Activated CD4-positive, alpha-beta T cell treated with anti-CD3 and anti-CD28 coated beads, Interleukin-2, amount 50 U/mL, for 48 hours (primary cell): ENCODE measurements at places on chromosomes 2 and 18.

DNA sequence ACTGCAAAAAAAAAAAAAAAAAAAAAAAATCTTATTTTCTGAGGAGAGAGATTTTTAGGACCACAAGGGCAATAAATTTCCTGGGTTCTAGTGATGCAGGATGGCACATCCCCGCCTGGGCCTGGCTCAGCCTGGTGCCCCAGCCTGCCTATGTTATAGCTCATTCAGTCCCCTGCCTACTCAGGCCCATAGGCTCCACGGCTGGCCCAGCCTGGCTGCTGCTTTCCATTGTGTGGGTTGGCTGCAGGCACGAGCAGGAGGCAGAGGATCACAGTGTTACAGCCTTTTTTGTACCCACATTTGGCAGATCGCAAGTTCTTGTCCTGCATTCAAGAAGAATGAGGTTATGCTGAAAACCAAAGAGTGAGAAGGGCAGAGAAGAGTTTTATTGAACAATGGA is 2.8 kb upstream of the SULT6B1 start:
- DNase-seq: no peak

GRCh38 chr2:143939626-143940330 is 580.1 kb downstream of the ZEB2 start:
- no peak for DNase-seq

DNA sequence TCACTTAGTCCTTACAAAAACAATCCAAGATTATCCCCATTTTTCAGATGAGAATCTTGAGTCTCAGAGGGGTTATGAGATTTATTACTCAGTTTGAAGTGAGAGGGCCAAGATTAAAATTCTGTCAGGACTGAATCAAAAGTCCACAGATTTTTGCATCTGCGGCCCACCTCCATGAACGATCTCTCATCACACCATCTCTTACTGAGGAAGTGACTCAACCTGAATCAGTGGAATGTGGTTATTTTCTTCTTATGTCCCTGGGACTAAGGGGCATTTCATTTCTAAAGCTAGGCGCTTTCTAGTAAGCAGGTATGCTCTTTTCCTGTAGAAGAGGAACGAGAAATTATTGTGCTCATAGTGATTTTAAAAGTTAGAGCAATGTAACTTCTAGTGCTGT is 360.3 kb upstream of the SPHKAP start:
- no peak for DNase-seq

- no peak for DNase-seq
Observed at GRCh38 chr2:26453421-26454329, 24.2 kb downstream of the OTOF start.

DNA sequence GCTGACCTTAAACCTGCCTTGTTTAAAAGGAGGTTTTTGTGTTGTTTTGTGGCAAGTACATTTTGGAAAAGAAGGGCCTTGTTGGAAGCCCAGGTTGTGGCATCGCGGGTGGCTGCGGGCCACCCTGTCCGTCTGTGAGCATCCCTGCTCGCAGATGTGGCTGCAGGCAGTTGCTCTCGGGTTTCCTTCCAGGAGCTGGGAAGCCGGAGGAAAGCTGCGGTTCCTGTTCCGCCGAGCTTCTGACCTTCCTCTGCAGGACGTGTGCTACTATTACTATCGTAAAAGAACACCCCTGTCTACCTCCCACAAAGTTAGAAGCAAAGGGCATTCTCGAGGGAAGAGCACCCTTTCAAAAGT is 766 bp downstream of the MFF start:
- DNase-seq: peak; percentile 22

DNA sequence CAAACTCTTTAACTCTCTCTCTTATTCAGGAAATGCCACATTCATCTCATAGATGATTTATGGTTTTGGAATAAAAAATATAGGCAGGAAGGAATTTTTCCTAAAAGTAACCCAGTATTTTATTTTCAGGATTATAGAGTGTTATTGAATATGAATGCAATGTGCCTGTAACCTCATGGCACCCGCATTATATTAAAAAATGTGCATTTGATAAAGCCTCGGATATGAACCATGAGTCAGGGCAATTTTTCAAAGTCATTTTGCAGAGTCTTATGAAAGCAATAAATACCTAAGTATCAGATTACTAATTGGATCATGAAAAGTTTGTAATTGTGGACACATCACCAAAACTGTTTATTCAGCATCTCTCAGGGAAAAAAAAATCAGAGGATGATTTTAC is 573.8 kb downstream of the TSN start:
- DNase-seq: no peak

DNA sequence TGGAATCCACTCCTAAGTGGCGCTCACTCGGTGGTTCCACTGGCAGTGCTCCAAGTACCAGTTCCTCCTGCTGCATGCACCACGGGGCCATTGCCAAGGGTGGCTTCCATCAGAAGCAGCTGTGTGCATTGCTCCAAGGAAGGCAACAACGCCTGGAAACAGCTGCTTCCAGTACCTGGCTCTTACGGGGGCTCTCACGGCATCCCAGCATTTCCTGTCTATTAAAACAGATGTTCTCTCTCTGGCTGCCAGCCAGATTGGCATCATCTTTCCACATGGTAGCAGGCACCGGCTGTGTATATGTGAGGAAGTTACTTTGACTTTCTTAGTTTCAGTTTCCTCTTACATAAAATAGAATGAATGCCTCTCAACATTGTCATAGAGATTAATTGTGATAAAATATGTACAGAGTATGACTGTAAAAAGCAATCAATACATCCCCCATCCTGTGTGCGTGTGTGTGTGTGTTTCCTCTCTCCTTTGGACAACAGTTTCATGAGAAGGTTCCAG is 84.9 kb downstream of the CMPK2 start:
- DNase-seq: no peak

GRCh38 chr18:37497853-37498518 is 67.6 kb downstream of the CELF4 start:
- no peak for DNase-seq

GRCh38 chr2:165281387-165281786 is 42.2 kb downstream of the SCN2A start:
- no peak for DNase-seq

DNA sequence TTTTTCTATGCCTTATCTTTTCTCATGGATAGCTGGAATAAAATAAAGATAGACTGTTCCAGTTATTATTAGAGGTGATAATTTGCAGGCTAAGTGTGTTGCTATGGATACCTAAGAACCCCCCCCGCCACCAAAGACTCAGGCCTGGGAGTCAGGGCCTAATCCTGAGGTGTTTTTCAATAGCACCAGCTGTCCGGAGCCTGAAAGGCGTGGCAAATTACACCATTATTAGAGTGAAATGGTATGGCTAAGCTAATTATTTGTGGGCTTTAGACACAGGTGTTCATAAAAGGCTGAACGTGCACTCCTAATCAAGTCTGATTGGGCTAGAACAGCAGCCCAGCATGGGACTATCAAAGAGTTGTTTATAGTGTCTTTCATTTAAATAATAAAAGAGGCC is 293.2 kb upstream of the DCC start:
- no peak for DNase-seq

- DNase-seq: no peak
Observed at GRCh38 chr2:70748002-70748784, 19.8 kb downstream of the ADD2 start.

DNA sequence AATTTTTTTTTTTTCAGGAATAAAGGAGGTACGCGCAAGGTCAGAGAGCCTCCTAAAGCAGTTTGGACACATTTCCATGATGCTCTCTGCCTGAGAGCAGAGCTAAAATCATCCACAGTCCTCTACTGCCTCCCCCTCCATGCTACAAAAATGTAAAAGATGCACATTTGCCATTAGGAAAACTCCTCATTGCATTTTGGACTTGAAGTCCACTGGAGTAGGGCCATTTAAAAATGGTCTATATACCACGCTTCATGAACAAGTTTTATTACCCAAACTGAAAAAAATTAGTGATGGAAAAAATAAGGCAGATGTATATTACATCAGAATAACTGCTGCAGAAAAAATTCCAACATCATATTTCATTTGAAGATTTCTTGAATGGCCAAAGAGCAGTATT is 256.0 kb downstream of the AFF3 start:
- DNase-seq: no peak

- no peak for DNase-seq
Observed at GRCh38 chr2:119076713-119077112, 81.8 kb downstream of the C1QL2 start.

DNA sequence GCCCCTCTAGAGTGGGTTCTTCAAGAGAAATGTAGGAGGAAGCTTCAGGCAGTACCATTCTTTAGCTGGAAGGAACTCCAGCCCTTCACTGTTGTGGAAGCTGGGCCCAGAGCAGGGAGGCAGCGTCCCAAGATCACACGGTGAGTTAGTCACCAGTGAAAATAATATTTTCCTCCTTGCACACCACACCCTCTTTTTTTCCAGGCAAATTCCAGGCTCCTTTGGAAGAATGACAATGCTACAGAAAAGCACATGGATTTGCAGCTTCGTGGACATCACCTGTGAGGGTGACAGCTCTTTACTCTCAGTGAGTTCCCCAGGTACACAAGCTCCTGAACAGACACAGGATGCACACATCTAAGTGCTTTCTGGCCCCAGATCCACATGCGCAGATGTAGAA is 157.1 kb downstream of the COL6A3 start:
- DNase-seq: no peak

DNA sequence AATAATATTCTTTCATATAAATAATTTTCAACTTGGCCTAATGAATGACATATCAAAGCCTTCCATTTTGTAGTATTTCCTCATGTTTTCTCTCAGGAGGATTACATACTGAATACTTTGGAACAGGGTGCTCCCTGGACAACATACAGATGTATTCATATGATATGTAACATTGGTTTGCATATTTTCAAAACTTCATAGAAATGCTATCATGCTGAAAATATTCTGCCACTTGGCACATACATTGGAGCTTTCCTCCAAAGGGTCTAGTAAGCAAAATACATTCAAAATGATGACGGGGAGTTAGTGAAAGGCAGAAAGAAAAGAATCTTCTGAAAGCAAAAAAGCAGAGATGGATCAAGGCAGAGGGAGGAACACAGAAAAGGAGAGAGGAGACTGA is 38.1 kb upstream of the RTN4 start:
- no peak for DNase-seq

DNA sequence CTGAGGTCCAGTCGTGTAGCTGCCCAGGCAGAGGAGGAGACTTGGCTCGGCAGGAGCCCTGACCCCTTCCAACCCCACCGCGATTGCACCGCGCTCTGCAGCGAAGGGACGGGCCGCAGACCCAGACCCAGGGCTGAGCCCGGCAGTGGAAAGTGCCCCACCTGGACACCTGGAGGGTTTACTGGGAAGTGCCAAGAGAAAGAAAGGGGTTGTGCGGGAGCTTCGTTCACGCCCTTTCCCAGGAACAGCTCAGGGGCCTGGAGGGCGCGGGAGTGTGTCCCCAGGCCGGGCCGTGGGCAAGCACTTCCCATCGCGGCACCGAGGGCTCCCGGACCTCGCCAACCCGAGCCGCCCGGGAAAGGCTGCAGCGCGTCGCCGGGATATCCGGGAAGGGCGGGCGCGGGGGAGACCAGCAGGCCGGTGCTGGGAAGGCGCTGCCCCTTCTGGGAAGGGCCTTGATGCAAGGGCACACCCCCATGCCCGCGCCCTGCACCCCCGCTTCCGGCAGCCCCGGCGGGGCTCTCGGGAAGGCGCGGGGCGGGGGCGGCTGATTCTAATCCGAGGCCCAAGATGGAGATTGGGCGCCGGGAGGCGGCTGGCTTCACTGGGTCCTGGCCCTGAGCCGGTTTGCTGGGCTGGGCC is 36.1 kb upstream of the MRPL33 start:
- peak; percentile 70 for DNase-seq

DNA sequence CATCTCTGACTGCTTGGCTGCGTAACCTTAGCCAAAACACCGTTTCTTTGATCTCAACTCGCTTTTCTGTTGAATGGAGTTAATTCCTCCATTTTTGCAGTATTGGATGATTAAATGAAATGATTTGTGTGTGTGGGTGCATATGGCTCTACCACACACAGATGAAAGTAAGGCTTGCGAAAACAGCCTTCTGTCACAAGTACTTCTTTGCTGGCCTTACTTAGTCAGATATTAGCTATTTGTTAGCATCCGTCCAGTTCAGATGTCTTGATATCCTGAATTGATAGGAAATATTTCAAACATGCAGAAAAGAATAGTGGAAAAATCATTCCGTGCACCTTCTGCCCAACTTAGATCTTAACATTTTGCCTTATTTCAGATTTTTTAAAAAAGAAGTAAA is 21.8 kb downstream of the NCOA1 start:
- DNase-seq: no peak

DNA sequence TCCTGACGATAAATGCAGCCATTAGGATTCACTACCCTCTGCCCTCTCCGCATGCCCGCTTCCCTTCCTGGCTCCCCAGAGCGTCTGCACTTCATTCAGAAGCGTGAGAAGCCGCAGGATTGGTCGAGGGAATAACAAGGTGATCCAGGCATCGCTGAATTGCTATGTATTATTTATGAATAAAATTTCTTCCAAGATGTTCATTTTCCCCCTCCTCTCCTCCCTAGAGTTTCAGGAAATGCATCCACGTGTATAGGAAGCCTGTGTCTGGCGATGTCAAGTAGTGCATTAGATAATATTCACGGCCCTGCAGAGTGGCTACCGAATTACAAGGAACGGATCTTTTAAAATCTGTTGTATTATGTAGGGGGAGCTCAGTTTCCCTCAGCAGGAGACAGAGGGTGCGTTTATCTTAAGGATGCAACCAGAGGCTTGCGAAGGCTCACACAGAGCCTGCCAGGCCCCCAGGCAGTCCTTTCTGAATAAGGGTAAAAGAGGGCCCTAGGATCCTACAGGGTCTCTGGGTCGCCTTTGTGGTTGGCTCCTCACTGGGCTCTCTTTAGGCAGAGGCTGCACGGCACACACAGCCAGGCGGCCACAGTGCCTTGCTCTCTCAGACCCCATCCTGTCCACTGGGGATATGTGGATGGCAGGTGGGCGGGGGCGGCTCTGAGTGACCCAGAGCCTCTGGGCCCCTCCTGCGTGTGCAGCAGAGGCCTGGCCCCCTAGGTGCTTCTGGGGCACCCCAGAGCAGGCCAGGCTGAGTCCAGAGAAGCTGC is 224.1 kb upstream of the PXDN start:
- DNase-seq: no peak

DNA sequence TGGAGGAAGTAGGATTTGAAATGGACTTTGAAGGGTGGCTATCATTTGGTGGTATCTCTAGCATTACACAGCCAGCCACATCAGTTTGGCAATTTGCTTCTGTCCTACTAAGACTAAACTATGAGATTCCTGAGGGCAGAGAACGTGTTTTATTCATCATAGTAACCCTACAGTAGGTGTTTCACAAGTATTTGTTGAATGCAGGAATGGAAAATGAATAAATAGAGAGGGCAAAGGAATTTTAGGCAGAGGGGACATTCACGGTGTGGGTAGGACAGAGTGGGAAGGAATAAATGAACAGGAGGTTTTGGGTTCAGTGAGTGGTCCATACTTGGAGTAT is 15.7 kb upstream of the GPR39 start:
- DNase-seq: no peak

GRCh38 chr2:12616456-12617156 is 100.1 kb upstream of the TRIB2 start:
- no peak for DNase-seq

DNA sequence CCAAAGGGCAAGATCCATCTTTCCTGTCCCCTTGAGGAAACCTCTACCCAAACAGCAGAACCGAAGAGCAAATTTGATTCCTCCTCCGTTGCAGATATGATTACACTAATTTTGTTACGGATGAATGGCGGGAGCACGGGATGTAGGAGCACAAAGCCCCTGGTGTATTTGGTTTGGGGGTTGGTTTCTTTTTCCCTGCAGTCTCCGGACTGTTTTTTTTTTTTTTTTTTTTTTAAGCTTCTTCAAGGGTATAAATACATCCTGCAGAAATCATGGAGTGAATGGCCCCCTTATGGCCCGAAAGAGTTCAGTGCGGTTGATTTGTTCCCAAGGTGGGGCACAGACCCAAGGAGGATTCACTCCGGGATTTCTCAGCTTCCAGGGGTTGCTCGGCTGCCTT is 135.3 kb upstream of the SH3BP4 start:
- no peak for DNase-seq

- DNase-seq: no peak
Observed at GRCh38 chr2:226057365-226057764, 657.9 kb downstream of the NYAP2 start.
